Activated T-helper 2 cell treated with anti-CD3 and anti-CD28 coated beads, Interferon-gamma antibody, Interleukin-2, Interleukin-4, amounts not matched to agents 10 μg/mL and 5 μg/mL and 100 μg/mL, durations not matched to agents 14 hours and 24 hours and 36 hours (primary cell): ENCODE measurements at places on chromosomes 2 and 18. TPM values are rescaled to one million over a fixed set of nuclear protein-coding genes. Genes with fewer than 3 reads are reported as not detected.

The PIK3C3 gene
- 50.4 and 51.6 TPM in 2 replicates for total RNA-seq

The EPHA4 gene
- 0.67 and 1.2 TPM in 2 replicates for total RNA-seq

The KIF3C gene
- 13.4 and 15.2 TPM in 2 replicates for total RNA-seq

The MRO gene
- total RNA-seq = not detected in 2 replicates

The RTKN gene
- 2.2 and 3.9 TPM in 2 replicates for total RNA-seq

The TMEM200C gene
- 0.02 TPM in 1 of 2 replicates, not detected in the other for total RNA-seq

The EGR4 gene
- 0.46 and 0.53 TPM in 2 replicates for total RNA-seq

The ITPRID2 gene
- 57.4 and 61.2 TPM in 2 replicates for total RNA-seq

The GRP gene
- total RNA-seq = not detected in 2 replicates

The PLB1 gene
- total RNA-seq = 1.8 and 2.0 TPM in 2 replicates

The DLGAP1 gene
- total RNA-seq = not detected in 2 replicates

The LCT gene
- total RNA-seq = 0.53 and 0.55 TPM in 2 replicates
